Stimulated activated CD8-positive, alpha-beta memory T cell treated with anti-CD3 and anti-CD28 coated beads, Interleukin-7, amount 100 ng/mL, for 1 hour (primary cell): ENCODE measurements at places on chromosomes 12 and 14.

DNA sequence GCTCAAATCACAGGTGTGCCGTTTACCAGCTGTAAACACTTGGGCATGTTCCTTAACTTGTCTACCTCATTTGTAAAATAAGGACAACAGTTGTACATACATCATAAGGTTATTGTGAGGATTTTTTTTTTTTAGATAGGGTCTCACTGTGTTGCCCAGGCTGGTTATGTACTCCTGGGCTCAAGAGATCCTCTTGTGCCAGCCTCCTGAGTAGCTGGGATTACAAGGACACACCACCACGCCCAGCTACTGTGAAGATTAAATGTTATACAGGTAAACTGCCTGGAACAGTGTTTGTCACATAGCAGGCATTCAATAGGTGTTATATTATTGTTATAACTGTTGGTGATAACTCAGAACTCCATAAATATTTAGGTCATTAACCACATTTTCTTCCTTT is 12.7 kb downstream of the TMED10 start:
- DNase-seq = no peak

GRCh38 chr12:71786829-71787228 is 32.2 kb downstream of the RAB21 start:
- DNase-seq = no peak

DNA sequence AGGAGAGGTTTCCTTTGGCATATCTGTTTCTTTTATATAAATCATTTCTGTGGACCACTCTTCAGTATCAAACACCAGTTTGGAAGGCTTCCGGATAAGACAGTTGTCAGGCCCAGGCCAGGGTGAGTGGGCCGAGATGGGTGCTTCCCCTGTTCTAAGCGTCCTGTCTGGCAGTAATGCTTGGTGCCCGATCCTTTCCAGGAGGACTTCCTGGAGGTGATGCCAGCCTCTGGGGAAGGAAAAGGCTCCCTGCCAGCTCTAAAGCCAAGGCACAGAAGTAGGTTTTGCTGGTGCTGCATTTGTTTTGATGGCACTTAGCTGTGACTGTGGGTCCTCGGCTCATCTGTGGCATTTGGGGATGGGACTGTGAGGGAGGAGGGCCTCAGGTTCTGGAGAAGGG is 124.4 kb upstream of the RTL1 start:
- DNase-seq = no peak

GRCh38 chr12:66035288-66035966 is 95.1 kb downstream of the LLPH start:
- DNase-seq = no peak

DNA sequence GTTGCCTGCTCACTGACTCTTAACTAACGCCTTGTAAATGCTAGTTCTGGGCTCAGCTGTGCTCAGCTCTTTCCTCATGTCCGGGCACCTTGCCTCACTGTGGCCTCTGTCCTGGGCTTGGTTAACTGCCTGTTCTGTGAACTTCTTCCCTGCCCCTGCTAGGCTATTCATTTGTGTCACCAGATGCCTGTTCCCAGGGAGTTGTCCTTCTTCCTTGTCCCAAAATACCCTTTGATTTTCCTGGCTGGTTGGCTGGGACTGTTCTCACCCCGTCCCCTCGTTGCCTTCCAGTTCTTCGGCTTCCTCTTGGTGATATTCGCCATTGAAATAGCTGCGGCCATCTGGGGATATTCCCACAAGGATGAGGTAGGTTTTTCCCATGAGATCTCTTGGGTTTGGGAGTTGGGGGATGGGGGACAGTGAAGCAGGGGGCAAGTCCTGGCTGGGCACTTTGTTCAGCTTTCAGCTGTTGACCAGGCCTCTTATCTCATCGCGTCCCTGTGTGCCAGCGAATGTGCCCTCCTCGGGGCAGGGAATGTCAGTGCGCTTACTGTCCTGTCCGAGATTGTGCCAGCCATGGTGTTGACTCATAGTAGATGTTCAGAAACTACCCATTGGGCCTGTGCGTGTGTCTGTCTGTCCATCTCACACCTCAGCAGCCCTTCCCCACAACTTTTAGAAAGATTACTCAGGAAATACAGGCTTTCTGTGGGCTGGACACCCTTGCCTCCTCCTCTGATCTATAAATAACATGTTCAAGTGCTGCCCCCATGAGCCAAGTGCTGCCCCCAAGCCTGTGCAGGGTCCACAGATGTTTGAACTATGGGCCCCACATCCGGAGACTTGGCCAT is 33.1 kb downstream of the CD9 start:
- DNase-seq = no peak

GRCh38 chr12:72699362-72699761 is 427.2 kb downstream of the TRHDE start:
- DNase-seq = no peak

GRCh38 chr12:52010692-52011601 is 4.2 kb downstream of the TAMALIN start:
- no peak for DNase-seq

DNA sequence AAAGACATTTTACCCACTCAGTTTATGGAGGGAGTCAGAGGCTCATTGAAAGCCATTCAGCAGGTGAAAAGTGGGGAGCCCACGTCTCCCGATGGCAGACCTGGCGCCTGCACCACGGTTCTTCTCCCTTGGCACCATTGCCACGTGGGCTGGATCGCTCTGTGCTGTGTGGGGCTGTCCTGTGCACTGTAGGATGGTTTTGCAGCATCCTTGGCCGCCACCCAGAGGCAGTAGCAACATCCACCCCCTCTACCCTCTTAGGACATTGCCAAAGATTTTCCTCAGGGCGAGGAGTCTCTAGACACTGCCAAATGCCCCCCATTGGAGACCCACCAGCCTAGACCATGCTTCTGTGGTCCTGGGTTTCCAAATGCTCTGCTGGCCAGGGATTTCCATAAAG is 60.2 kb downstream of the SYNE3 start:
- DNase-seq = no peak

- DNase-seq = no peak
Measured at GRCh38 chr14:96170961-96171592, 33.6 kb upstream of the BDKRB2 start.

DNA sequence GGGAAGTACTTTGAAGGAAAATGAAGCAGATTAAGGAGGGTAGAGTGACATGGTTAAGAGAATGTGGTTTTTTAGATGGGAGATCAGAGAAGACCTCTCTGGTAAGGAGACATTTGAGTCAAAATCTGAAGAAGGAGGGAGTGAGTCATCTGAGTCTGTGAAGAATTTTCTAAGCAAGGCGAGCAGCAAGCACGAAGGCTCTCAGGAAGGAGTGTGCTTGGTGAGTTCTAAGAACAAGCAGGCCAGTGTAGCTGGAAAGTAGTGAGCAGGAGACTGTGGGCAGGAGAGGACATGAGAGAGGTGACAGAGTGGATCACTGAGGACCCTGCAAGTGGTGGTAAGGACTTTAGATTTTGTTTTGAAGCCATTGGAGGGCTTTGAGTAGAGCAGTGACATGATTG is 76.3 kb upstream of the FUT8 start:
- DNase-seq = no peak

- no peak for DNase-seq
Measured at GRCh38 chr12:53844994-53845844, 93.4 kb upstream of the HOXC13 start.

DNA sequence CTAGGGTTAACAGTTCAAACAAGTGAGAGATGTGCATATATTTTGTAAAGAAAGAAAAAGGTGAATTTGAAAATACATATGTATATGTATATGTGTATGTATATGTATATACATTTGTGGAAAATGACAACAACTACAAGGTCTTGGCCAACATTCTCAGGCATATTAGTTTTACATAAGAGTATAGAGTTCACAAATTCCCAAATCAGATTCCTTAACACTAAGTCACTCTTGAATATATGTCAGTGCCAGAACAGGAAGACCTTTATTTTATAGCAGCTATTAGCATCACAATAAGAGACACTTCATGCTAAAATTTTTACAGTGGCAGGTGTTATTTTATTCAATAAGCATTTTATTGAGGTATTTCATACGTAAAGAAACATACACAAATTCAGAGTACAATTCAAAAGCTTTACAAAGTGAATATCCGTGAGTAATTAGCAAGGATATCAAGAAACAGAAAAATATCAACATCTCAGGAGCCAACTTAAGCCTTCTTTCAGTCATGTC is 179.7 kb downstream of the SLC6A15 start:
- DNase-seq = no peak

- no peak for DNase-seq
Measured at GRCh38 chr12:51522696-51523095, 68.3 kb upstream of the SCN8A start.

GRCh38 chr12:98002887-98003493 is 512.4 kb upstream of the TMPO start:
- no peak for DNase-seq

DNA sequence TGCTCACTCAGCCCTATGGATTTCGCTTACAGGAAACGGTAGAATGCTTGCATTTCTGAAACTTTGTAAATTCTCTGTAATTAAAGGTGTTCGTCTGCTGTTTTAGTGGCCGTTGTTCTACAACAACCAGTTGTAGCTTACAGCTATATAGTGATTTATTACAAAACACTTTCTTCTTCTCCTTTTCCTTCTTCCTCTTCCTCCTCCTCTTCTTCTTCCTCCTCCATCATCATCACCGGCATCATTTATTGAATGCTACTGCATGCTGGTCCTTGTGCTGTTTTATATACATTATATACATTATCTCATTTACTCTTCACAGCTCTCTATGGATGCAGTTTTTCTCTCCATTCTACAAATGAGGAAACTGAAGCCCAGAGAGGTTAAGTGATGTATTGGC is 6.4 kb downstream of the ETV6 start:
- no peak for DNase-seq

DNA sequence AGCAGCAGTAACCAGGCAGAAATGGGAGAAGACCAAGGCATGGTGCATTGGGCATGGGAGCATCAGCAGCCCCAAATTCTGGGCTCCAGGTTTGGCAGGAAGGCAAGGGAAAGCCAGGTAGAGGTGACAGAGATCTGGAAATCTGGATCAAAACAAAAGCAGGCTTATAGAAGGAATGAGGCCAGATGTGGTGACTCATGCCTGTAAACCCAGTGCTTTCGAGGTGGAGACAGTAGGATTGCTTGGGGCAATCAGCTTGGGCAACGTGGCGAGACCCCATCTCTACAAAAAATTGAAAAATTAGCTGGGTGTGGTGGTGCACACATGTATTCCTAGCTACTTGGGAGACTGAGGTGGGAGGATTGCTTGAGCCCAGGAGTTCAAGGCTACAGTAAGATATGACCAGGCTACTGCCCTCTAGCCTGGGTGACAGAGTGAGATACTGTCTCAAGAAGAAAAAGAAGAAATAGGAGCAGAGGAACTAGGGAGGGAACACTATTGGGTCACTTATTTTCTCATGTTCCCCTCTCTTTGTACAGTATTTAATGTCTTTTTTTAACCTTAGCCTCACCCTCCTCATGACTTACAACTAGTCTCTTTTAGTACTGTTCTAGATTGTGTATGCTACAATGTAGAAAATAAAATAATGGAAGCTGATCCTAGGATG is 25.1 kb downstream of the SLC4A8 start:
- no peak for DNase-seq

GRCh38 chr14:50831726-50832168 is 785 bp upstream of the NIN start:
- no peak for DNase-seq
